ENCODE measurements at places on chromosomes 4 and X.
A peak's percentile ranks its signal among the peaks of the same experiment; 100 is the strongest.

DNA sequence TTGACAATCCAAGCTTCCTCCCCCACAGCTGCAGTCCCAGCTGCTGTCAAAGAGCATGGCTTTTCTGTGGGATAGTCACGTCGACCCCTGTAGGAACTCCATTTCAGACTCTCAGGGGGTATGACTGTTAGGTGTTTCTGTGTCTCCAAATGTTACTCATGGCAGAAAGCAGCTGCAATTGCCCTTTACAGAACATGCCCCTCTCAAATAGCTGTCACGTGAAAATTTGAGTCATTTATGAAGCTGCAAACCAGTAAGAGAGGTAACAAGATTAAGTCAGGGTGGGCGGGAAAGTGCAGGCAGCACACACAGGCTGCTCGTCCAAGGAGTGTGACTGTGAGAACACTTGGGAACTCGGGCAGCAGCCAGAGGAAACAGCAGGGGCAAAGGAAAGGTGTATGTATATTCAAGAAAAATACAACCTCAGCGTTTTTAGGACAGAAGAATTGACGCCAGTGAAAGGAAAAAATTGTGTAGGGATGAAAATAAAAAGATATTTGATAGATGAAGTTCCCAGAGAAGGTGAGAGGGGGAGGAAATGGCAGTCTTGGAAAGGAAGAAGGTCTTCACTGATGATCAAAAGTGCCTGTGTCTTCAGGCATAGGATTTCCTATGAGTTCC, 66.5 kb upstream of the TMEM184C start:
- no peak for DNase-seq

DNA sequence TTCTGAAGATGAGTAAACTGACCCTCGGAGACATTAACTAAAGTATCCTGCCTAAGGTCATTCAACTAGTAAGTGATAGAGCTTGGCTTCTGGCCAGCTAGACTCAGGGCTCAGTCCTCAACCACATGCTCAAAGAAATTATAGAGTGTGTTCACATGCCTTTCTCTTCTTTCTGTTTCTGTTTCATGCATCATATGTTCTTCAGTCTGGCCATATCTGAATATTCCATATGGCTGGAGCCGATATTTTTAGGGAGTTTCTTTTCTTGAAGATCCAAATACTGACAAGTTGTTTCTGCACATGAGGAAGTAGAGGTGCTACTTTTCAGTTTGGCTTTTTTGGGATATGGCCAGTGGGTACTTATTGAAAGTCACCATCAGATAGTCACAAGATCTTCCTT, 44.9 kb downstream of the MMRN1 start:
- peak; percentile 92 for DNase-seq

DNA sequence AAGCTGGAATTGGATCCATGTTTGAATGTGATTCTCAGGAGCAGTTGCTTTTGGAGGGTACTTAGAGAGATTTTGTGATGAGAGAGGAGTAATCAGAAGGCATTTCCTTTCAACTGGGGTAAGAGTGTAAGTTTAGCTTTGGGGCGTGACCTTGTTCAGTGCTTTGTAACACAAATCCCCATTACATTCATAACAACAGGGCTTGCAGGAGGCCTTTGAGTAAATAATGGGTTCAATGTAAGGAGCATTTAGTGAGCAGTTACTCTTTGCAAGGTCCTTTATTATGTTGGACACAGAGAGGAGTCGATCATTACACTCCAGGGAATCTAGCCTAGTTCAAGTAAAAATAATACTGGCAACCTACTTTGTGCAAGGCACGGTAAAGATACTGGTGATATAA, 74.0 kb upstream of the AFF2 start:
- peak; percentile 4 for DNase-seq

DNA sequence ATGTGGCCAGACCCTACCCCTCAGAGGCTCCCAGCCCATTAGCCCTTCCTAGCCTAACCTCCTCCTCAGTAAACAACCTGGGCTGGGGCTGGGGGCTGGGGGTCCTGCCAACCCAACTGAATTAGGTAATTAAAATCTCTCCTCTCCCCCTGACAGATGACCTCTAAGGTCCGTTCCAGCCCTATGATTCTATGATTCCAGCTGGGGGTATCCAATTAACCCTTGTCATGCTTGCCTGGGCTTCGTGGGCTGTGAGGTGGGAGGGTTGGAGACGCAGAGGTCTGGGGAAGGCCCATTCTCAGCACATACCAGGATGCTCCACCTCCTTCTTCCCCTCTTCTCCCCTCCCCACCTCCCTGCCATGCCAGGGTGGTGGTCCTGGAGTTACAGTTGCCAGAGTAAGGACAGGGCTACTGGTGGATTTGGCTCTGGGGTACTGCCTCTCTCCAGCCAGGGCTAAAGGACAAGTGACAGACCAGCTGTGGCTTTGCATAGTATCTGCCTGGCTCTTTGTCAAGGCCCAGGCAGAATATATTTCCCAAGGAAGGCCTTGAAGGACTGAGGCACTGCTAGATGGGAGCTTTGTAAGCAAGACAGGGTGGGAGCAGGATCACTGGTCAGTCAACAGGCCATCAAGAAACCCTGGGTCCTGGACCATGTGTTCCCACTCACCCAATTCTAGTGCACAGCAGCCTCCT, 82.1 kb downstream of the EFNB1 start:
- DNase-seq: no peak

DNA sequence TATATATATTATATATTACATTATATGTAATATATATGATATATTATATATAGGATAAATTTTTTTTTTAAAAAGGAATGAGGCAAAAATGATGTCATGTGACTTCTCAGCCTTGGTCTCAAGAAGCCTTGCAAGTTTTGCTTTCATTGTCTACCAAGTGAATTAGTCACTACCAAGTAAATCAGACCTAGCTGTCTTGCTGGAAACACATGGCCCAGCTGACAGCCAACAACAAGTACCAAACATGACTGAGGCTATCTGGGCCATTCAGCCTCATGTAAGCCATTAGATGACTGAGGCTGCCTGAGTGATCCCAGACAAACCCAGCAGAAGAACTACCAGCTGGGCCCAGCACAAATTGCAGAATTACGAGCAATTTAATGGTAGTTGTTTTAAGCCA, 44.9 kb downstream of the HAND2 start:
- DNase-seq: peak; percentile 30

DNA sequence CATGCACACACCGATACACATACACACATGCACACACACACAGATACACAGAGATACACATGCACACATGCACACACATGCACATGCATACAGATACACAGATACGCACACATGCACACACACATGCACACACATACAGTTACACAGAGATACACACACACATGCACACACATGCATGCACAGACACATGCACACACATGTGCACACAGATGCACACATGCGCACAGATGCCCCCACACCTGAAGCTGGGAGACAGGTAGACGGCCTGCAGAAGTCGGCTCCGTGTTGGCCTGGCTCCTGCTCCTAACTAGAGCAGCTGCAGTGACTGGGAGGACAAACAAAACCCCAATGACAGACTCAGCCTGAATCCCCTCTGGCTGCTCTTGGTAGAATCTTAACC, 46.8 kb downstream of the PSAPL1 start:
- no peak for DNase-seq

DNA sequence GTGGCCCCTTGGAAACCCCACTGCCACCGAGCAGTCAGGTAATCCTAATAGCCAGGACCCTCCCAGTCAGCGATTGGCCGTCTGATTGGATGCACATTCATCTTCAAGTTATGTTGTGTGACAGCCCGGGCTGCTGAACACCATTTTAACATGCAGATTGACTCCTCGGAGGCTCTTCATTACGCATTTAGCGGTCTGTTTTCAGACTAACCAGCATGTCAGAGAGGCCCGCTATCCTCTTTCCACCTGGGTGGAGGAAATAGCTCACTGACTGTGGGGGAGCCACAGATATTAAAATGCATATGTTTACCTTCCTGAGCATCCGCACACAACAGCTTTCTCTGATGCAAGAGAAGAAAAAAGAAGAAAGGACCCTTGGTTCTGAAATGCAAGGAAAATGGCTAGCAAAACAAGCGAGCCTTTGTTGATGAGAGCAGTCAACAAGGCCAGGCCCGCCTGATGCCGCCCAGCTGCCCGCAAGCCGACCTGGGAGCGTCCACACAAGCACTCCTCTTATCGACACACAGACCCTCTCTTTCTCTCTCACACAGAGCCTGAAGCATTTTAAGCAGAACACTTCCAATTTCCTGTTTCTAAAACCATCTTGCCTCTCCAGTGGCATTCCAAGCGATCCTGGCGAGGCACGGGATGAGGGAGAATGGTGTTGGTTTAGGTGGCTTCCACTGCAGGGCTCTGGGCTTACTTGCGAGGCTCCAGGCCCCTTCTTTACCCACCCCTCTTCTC, 118.3 kb downstream of the MGST2 start:
- no peak for DNase-seq

GRCh38 chr4:646460-646859, 21.1 kb downstream of the PDE6B start:
- DNase-seq: no peak

DNA sequence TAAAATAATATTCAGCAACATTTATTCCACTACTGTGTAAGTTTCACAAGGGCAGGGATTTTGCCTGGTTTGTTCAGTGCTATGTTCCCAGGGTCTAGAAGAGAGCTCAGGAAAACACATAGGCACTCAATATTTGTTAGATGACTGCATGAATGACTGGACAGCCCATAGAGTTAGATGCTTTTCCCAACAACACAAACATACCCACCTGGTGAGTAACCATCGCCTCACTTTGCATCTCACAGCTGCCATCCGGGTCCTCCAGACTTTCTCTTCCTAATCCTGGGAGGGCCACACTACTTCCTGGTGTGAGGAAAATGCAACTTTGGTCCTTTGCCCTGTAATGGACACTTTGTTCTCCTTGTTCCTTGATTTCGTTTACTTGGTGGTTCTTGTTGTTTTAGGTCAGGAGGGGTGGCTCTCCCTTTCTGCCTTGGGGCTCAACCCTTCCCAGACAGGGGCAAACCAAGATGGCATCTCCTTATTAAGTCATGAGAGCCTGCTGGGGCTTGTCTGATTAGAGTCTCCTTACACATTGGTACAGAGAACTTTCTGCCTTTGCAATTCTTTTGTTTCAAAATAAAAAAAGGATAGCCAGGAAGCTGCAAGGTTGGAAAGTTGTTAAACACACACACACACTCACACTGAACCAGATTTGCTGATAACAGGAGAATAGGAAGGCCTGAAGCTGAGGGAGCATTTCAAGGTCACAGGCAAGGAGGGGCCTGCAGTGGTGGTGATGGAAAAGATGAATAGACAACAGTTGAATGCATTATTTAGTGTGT, 190.6 kb downstream of the MID1IP1 start:
- DNase-seq: no peak

DNA sequence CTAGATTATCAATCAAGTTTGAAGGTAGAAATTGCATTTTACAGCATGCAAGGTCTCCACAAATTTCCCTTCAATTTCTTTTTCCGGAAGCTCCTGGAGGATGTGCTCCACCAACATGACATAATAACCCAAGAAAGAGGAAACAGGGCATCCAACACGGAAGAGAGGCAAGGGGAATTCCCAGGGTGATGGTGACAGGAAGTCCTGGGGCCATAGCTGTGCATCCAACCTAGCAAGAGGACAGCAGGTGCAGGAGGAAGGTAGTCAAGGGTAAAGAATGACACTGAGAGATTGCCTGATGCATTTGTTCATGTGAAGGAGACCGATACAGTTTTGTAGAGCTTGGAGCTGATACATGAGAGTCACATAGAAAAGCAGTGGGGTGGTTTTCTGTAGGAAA, 115.7 kb upstream of the LSM6 start:
- DNase-seq: peak; percentile 29

GRCh38 chr4:33057736-33058135, 2337.6 kb downstream of the PCDH7 start:
- no peak for DNase-seq

GRCh38 chrX:275476-275966, 5.7 kb upstream of the PLCXD1 start:
- DNase-seq: no peak

GRCh38 chr4:118076958-118077766, 42.9 kb downstream of the NDST3 start:
- DNase-seq: peak; percentile 33

DNA sequence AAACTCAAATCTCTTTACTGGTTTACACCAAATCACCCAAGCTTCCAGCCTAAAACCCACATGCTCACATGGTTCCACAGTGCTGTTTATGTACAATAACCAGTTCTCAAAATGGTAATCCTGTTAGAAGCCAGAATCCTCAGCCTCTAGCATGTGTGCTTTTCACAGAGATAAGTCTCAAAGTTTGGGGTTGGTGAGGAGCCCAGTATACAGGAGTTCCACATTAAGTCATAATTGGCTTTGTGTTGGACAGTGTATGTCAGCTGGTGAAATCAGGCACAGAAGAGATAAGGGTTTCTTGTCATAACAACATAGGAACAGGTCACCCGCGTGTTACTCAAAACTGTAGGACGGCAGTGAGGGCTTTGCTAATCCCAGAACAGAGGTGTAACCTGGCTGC, at the start of gene TRIML1:
TRIML1 (plus strand) TSS at position 301 of the 400 bp plus-strand sequence. CDS start 118 bp downstream, outside the sequence.
- DNase-seq: no peak

- DNase-seq: peak; percentile 36
Observed at GRCh38 chrX:100418556-100418955, 8.5 kb upstream of the PCDH19 start.

GRCh38 chrX:10265775-10266174, 109.0 kb downstream of the CLCN4 start:
- no peak for DNase-seq

- no peak for DNase-seq
Observed at GRCh38 chrX:107773906-107774435, 1.6 kb downstream of the TSC22D3 start.

DNA sequence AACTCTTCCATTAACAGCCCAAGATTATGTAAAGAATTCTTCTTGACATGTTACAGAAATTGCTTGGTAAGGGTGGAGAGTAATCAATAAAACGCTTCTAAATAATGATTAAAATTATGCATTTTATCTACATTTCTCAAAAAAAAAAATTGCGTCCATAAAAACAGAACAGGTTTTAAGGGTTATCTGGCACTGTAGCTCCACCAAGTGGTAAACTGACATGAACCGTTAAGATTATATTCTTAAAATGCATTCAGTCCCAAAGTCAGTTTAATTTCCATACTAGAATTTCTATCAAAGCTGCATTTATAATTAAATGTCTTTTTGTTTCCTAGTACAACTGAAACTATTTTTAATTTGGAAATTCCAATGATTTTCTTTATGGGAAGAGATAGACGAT, 214.0 kb upstream of the UGT8 start:
- peak; percentile 56 for DNase-seq

DNA sequence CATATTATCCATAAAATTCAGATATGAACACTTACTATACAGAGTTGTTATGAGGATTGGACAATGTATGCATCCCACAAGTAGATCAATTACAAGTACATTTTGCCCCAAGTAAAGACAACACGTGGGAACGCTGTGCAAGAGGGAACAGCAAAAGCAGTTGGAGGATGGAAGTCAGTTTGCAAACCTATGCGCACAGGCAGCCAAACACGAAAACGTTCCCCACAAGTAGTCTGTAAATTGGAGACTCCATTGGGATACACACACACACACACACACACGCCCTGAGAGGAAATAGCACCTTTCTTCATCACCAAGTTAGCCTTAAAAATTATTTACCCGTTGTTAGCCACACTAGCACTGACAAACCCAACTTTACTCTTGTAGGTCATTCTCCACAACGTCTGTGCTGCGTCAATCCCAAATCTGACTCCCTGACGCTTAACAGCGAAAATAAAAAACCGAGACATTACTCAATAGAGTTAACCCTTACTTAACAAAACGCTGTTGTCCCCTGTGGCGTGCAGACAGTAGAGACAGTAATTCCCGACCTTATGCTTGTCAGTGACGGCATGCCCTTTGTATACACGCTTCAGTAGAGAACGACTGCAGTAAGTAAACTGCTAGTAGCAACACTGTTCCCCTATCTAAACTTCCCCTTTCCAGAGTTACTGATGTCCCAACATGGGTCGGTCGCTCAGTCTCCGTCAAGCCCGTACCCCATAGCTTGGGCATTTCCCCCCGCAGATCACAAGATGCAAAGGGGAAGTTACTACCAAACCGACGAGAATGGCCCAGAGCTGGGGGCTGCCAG, 730 bp downstream of the MANBA start:
- DNase-seq: peak; percentile 48

Data from NCI-H69 (cell line).